Stimulated activated CD4-positive, alpha-beta T cell treated with anti-CD3 and anti-CD28 coated beads, Interleukin-2, amount 100 ng/mL, for 24 hours (primary cell): ENCODE measurements at places on chromosomes 13 and 19.

DNA sequence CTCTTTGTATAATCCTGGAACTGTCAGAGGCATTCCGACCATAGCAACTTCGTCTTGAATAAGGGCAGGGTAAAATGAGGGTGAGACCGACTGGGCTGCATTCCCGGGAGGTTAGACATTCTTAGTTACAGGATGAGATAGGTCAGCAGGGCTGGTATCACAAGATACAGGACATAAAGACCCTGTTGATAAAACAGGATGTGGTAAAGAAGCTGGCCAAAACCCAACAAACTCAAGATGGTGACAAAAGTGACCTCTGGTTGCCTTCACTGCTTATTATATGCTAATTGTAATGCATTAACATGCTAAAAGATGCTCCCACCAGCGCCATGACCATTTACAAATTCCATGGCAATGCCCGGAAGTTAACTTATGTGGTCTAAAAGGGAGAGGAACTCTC is 27.7 kb upstream of the MBNL2 start:
- no peak for DNase-seq

DNA sequence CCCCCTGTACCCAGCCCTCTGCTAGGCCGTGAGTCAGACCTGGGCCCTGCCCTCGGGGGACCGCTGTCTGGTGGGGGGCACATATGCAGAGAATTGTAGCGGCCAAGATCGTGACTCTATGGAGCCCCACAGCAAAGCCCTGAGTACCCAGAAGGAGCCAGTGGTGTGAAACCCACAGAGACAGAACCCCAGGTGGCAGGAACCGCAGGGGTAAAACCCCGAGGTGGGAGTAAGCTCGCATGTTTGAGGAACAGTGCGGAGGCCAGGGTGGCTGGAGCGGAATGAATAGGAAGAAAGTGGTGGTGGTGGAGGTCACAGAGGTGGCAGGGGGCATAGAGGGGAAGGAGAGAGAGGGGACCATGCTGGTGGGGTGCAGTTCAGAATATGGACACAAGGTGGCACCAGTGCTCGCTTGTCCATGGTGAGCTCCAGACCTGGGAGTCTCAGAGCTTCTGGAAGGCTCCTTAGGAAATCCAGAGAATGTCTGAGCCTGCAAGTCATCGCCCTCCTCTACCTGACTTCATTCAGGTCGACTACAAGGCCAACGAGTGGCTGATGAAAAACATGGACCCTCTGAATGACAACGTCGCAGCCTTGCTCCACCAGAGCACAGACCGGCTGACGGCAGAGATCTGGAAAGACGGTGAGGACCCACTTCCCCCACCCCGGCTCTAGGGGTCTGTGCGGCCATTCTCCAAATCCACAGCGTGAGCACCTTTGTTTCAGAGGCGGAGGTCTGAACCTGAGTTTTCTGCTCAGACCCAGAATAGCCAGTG is 48.9 kb downstream of the MYH14 start:
- DNase-seq: peak; percentile 60

DNA sequence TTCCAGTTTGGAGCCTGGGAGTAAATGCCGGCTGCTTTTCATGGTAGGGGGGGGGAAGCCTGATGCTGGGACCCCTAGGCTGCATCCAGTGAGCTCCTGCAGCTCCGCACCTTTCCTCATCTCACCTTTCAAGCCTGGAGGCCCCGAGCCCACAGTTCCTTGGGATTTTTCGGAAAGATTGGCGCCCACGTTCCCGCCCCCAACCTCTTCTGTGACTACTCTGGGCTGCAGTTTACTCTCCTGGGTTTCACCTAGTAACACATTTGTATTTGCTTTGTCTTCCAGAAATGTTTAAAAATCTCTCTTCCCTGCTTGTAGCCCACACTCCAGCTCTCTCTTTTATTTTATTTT is 51.9 kb upstream of the SPATA13 start:
- no peak for DNase-seq

DNA sequence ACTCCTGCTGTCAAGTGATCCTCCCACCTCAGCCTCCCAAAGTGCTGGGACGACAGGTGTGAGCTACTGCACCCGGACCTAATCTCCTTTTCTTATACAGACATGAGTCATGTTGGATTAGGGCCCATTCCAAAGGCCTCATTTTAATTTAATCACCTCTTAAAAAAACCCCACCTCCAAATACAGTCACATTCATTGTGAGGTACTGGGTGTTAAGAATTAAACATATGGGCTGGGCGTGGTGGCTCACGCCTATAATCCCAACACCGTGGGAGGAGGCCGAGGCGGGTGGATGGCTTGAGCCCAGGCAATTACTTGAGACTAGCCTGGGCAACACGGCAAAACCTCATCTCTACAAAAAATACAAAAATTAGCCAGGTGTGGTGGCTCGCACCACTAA is 46.6 kb downstream of the PIN1 start:
- DNase-seq: no peak

DNA sequence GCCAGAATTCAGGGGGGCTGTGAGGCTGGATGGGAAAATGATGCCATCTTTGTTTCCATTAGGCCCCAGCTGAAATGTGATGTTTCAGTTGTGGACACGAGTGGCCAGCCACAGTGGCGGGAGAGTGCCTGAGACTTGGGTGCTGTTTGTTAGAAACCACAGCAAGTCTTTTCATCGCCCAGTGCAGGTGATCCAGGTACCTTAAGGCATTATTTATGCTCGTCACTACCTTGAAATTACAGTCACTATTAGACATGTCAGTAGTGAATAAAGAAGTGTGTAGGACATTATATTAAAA is 82.5 kb upstream of the TM9SF2 start:
- no peak for DNase-seq

DNA sequence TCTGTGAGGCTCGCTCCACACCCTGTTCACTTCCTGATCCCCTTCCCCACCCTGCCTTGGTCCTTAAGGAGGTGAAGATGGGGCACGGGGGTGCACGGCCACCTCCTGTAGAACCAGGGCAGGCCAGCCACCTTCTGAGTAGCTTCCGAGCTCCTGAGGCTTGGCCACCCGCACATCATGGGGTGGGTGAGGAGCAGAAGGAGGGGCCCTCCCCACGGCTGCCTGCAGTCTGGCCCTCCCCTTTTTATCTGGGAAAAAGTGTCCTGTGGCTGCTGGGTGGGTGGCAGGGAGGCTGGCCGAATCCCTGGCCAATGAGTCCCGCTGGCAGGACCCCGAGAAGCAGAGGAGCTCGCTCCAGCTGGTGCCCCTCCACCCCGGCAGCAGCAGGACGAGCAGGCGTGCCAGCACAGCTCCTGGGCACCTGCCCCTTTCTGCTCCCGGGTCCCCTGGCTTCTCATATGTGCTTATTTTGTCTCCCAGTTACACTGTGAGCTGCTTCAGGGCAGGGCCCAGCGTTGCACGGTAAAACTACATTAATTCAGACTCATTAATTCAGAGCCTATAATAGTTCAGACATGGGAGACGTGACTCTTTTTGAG is 135.0 kb downstream of the KDM4B start:
- no peak for DNase-seq

DNA sequence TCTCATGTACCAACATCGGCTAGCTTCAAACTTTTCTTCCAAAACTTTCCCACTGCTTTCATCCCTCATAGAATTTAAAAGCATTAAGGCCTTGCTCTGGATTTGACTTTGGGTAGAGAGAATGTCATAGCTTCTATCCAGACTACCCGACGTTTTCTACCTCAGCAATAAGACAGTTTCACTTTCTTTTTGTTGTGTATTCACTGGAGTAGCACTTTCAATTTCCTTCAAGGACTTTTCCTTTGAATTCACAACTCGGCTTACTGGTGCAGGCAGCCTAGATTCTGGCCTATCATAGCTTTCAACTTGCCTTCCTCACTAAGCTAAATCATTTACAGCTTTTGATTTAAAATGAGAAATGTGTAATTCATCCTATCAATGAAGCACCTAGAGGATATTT is 420.4 kb upstream of the GPC6 start:
- no peak for DNase-seq

GRCh38 chr19:16327911-16328823 is 3.5 kb downstream of the KLF2 start:
- DNase-seq: peak; percentile 43

DNA sequence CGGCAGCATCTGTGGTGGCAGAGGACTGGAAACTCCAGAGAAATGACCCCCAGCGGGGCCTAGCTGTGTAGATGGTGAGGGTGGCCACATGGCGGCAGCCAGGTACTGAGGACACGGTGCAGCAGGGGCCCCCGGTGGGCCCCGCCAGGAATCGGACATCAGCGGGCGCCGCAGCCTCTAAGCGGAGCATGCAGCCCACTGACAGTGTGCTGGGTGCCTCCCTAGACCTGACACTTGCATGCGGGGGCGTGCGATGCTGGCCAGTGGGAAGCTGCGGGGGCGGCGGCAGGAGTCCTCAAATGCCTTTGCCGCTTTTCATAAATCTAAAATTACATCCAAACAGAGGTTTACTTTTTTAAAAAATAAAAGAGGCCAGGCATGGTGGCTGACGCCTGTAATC is 16.1 kb downstream of the ADAT3 start:
- DNase-seq: no peak

- no peak for DNase-seq
These were observed 9.1 kb downstream of the UBE2L5 start for GRCh38 chr13:30431269-30431940.

DNA sequence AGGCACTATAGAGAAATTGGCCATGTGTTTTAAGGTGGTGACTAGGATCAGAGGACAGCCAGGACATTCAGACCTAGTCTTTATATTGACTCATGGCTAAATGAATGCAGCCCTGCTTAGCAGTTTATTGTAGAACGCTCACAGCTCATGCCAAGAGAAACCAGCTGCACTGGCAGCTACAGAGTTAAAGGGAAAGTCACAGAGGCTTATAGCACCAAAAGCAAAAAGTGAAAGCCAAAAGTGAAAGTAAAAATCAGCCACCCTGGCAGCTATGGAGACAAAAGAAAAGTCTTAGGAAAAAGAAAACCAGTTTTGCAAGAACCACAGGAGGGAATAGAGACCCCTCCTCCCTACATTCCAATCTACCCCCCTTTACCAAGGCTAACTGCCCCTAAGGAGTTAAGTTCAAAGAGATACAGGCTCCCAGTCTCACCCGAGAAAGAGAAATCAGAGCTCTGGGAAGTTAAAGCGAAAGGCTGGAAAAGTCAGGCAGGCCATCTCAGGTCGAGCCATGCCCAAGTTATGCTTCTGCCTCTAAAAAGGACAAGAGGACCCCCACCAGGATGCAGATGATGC is 99.0 kb downstream of the ZNF429 start:
- no peak for DNase-seq

DNA sequence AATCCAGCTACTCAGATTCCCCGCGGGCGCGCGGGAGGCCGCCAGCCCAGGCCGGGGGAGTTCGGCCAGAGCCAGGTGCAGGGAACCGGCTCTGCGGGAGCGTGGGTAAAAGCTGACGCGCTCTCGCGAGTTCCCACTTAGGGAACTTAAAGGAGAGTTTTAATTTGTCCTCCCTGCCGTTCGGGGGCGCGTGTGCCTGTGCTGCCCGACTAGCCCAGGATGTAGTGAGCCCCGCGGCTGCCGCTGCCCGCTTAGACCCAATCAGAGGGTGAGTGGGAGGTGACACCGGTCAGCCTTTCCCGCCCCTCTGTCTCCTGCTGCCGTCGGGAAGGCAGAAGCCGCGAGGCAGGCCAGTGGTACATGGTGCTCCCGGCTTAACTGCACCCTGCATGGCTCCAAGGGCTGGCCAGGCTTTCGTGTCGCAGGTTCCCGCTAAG is 36.0 kb upstream of the NEK3 start:
- DNase-seq: peak; percentile 67

DNA sequence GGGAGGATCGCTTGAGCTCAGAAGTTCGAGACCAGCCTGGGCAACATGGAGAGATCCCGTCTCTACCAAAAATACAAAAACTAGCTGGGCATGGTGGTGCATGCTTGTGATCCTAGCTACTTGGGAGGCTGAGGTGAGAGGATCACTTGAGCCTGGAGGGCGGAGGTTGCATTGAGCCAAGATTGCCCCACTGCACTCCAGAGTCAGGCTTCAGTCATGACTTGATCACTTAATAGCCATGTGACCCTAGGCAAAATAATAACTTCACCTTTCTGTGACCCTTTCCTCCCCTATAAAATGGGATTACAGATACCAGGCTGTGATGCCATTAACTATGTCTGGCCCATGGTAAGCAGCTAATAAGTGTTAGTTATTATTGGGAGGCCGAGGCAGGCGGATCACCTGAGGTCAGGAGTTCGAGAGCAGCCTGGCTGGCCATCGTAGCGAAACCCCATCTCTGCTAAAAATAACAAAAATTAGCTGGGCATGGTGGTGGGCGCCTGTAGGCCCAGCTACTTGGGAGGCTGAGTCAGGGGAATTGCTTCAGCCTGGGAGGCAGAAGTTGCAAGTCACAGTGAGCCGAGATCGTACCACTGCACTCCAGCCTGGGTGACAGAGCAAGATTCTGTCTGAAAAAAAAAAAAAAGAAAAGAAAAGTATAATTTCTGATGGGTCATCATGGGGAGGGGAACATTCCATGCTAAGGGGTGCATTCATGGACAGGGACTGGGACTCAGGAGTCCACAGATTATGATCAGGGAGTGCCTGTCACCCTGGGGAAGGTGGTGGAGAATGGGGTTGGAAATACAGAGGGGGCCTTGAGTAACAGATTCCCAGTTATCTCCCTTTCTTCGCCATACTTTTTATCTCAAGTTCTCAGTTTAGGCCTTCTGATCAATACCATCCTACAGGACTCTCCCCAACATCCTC is 15.5 kb downstream of the TPM4 start:
- no peak for DNase-seq

DNA sequence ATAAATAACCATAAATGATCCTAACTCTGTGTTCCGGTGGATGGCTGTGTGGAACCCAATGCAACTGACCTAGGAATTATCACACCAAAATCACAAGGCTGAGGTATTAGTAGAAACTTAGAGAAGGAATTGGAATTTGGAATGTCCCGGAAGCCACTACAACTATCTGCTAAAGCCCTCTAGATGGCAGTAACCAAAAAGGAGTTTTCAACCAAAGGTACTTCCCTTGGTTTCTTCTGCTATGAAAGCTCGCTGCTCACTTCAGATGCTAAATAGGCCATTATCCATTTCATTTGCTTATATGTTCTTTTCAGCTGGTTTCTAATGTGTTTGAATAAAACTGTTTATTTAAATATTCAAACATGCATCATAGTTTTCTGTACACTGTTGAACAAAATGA is 1589.1 kb upstream of the SPRY2 start:
- no peak for DNase-seq

- no peak for DNase-seq
These were observed 161.1 kb downstream of the DCT start for GRCh38 chr13:94318418-94318817.
